ENCODE measurements at places on chromosomes 16 and 17.

GRCh38 chr16:50847166-50847565, 105.3 kb downstream of the CYLD start:
- DNase-seq = no peak

- no peak for DNase-seq
These were observed 134.7 kb upstream of the ELAC2 start for GRCh38 chr17:13152501-13152900.

- DNase-seq = no peak
These were observed 288 bp downstream of the ANKRD40CL start for GRCh38 chr17:50767030-50767429.

DNA sequence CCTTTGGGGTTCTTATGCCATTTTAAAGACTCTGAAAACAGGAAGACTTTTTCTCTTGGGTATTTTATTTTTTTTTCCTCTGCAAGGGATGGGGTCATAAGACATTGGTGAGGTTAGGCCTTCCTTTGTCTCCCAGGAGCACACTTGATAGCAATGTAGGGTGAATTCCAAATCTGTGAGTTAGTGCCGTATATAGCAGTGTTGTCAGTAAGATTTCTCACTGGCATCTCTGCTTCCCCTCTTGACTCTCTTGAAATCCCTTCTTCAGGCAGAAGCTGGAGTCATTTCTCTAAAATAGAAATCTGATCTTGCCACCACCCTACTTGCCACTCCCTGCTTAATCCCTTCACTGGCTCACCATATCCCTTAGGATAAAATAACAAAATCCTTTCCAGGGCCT, 529.7 kb downstream of the WWOX start:
- DNase-seq = no peak

GRCh38 chr17:2700491-2701141, 10.9 kb downstream of the CLUH start:
- DNase-seq = peak; percentile 35

- DNase-seq = no peak
These were observed 33.7 kb upstream of the VPS4A start for GRCh38 chr16:69277413-69277812.

DNA sequence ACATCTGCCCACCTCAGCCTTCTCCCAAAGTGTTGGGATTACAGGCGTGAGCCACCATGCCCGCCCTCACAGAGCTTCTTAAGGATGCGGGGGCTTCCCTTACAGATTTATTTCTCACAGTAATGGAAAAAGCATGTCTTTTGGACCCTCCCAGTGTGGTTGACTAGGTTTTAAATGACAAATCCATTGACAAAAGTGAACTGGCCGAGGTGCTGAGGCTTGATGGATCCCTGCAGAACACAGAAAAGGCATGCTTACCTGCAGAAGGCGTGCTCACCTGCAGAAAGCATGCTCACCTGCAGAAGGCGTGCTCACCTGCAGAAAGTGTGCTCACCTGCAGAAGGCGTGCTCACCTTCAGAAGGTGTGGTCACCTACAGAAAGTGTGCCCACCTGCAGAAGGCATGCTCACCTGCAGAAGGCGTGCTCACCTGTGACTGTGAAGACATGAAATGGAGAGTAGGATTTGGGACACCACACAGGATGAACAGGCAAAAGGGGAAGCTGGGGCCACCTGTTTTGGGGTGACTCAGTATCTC, 15.1 kb upstream of the BBS2 start:
- DNase-seq = no peak

Measured in CD8-positive, alpha-beta memory T cell (primary cell).